Kidney (tissue), 22 donors: ENCODE measurements at places on chromosomes 3 and 15. TPM values are rescaled to one million over a fixed set of nuclear protein-coding genes. Genes with fewer than 3 reads are reported as not detected.
A peak's percentile ranks its signal among the peaks of the same experiment; 100 is the strongest.

GOLGA6L6 gene
- not detected for total RNA-seq

NT5DC2 gene
- 47.3 TPM for total RNA-seq

GABRR3 gene
- not detected for total RNA-seq

DNA sequence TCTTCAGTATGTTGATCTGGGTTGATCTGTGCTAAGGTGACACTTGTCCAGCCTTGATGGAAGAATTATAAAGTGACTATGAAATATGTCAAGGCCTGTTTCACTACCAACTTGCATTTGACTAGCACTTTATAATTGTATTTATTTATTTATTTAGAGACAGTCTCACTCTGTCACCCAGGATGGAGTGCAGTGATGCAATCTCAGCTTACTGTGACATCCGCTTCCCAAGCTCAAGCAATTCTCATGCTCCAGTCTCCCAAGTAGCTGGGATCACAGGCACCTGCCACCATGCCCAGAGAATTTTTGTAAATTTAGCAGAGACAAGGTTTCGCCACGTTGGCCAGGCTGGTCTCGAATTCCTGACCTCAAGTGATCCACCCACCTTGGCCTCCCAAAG lies 25.5 kb upstream of the LACTB start:
- no peaks in the 10 kb centered on the region for H3K36me3 ChIP-seq
- no peak overlapping the region for H3K4me3 ChIP-seq
- no peak overlapping the region for H3K27ac ChIP-seq

DNA sequence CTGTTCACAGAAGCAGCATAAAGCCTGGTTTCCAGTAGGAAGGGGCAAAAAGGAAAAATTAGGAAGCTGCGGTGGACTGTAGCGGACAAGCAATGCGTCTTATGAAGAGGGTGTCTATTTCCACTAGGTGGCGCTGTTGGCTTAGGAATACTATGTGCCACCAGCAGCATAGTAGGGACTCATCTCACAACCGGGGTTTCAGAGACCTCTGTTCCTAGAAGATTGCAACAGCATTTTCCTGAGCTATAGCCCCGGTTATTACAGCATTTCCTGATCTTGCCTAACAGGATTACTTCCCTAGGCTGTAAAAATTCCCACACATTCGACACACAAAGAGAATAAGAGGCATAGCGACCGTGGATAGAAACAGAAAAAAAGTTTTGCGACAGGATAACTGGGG lies 683.0 kb downstream of the TBL1XR1 start:
- DNase-seq: no peak
- H3K4me3 ChIP-seq: no peak overlapping the region

DNA sequence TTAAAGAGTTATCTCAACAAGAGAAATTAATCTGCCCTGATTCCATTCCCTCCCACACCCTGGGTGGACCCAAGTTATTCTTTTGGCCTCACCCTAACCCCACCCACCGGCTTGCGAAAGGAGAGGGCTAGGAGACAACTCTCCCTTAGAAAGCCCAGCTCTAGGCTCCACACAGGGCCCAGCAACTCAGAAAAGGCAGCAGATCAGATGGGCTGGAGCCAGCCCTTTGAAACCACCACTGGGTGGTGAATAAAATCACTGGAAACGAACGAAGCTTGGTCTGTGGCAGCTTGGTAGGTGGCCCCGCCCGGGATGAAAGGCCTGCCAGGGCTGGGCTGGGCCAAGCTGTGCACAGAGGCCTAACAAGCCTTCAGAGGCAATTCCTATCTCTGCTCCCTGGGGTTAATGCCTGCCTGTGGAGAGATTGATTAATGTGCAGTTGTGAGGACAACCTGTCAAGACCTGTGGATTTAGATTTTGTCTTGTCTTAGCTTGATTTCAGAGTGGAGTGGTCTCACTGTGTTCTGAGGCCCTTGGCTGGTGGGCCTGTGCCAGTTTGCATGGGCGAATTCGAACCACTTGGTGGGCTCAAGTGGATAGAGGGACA lies 38.8 kb downstream of the BHLHE40 start:
- no peaks in the 10 kb centered on the region for H3K27me3 ChIP-seq
- no peak overlapping the region for H3K27ac ChIP-seq
- H3K4me3 ChIP-seq: no peak overlapping the region
- H3K36me3 ChIP-seq: no peaks in the 10 kb centered on the region

DNA sequence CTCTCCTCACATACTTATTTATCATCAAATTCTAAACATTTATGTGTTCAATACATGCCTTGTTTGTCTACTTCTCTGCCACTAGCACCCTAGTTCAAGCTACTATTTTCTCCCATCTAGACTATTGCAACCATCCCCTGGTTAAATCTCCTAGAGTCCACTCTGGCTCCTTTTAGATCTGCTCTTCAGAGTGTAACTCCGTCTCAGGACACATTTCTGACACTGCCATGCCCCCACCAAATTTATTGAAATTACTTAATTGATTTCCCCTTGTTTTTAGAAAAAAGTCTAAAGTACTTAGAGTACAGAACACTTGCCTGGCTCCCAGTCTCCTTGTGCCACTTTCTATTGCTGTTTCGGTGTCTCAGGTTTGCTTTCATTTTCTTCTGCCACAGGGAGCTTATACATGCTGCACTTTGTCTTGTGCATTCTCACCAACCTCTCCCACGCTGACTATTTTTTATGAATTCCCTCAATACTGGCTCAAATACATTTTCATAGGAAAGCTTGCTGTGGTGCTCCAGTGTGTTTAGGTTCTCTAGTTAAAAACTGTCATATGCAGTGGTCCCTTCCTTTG lies 792.3 kb downstream of the DIPK2A start:
- H3K4me1 ChIP-seq: no peaks in the 10 kb centered on the region
- no peak overlapping the region for H3K27ac ChIP-seq
- no peak overlapping the region for H3K4me3 ChIP-seq

DNA sequence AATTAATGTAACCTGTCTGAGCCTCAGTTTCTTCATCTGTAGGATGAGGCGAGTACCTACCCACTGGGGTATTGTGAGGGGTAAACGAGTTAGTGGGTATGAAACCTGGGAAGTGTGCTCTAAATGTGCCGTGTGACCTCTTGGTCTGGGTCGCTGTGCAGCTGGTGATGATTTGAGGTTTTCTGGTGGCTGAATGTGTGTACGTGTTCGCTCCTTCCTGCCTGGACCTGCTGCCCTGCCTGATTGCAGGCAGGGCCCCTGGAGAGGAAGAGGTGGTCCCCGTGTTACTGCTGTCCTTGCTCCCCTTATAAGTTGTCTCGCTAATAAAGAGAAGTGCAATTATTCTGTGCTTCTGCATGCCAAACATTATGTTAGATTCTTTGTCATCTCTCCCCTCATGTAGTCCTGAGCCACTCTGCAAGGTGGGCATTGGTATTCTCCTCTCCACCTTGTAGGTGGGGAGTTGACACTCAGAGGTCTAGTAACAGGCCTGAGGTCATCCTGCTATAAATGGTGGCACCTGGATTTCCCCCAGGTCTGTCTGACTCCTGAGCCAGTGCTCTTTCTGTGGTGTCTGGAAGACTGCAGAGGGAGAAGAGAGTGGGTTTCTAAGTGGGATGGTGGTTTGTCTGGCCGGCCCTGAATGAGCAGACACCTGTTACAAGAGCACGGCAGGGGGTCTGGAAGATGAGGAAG lies 15.7 kb downstream of the PDIA5 start:
- DNase-seq: no peak
- peaks cover 3% of the 10 kb centered on the region for H3K4me1 ChIP-seq
- no peaks in the 10 kb centered on the region for H3K36me3 ChIP-seq
- H3K27ac ChIP-seq: no peak overlapping the region

DNA sequence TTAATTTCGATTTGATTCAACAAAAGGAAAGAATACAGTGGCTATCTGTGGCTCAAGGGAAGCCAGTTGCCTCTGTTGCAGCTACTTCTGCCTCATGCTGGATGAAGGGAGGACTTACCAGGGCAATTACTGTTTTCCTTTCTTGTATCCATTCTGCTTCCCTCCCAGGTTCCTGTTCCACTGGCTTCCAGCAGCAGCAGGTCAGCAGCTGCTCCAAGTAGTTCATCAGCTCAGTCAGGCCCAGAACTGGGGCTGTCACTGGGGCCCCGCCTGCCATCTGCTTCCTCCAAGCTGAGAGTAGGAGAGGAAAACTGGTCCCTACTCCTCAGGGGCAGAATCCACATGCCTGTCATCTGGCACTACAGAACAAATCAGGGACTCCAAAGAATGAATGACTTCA lies 48.6 kb upstream of the ULK4 start:
- no peak overlapping the region for H3K27ac ChIP-seq
- no peaks in the 10 kb centered on the region for H3K36me3 ChIP-seq
- peaks cover 2% of the 10 kb centered on the region for H3K4me1 ChIP-seq
- DNase-seq: no peak
- H3K27me3 ChIP-seq: no peaks in the 10 kb centered on the region

- H3K27ac ChIP-seq: no peak overlapping the region
- H3K4me1 ChIP-seq: no peaks in the 10 kb centered on the region
- no peak overlapping the region for H3K4me3 ChIP-seq
- no peak for DNase-seq
- H3K36me3 ChIP-seq: no peaks in the 10 kb centered on the region
- no peaks in the 10 kb centered on the region for H3K27me3 ChIP-seq
Measured at GRCh38 chr15:43953402-43953801, 126.6 kb downstream of the WDR76 start.

DNA sequence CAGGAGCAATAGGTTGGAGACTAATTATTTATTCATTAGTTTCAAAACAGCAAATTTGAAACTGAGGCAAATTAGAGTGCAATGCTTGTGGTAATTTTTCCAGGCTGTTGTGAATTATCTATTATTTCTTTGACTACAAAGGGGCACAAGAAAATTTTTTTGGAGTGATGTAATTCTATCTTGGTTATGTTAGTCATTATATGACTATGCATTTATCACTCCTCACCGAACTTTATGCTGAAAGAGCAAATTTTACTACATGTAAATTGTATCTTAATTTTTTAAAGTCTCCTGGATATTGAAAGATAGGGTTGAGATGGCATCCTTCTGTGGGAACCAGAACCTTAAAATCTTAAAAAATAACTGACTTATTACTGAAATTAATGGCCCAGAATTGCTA lies 320.0 kb upstream of the ROBO1 start:
- DNase-seq: no peak
- H3K27ac ChIP-seq: no peak overlapping the region
- H3K36me3 ChIP-seq: no peaks in the 10 kb centered on the region
- no peak overlapping the region for H3K4me3 ChIP-seq
- no peaks in the 10 kb centered on the region for H3K27me3 ChIP-seq

DNA sequence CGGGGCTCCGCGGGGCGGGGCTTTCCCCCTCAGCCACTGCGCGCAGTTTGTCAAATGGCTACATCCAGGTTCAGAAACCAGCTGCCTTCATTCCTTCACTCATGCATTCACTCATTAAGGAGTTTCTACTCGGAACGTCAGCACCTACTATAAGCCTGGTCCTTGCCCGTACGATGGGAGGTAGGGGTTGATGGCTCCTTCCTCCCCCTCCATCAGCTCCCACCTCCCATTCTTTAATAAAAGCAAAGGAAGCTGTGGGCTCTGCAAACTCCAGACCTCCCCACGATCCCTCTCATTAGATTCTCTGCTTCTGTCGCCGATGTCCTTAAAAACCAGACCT lies 267 bp upstream of the CFAP92 start:
- no peak overlapping the region for H3K27ac ChIP-seq
- H3K27me3 ChIP-seq: no peaks in the 10 kb centered on the region
- H3K4me3 ChIP-seq: peak overlapping the region; percentile 21
- peaks cover 9% of the 10 kb centered on the region for H3K4me1 ChIP-seq

DNA sequence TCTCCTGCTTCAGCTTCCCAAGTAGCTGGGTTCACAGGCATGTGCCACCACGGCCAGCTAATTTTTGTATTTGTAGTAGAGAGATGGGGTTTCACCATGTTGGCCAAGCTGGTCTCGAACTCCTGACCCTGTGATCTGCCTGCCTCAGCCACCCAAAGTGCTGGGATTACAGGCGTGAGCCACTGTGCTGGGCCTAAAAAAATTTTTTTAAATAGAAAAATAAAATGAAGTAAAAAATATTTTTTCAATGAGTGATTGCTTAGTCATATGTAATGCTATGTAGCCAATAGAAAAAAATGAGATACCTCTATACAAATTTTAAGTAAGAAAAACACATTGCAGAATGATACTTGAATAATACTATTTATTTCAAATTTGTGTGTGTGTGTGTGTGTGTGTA lies 27.9 kb upstream of the SLC30A4 start:
- no peaks in the 10 kb centered on the region for H3K4me1 ChIP-seq
- DNase-seq: no peak
- H3K4me3 ChIP-seq: no peak overlapping the region
- no peaks in the 10 kb centered on the region for H3K27me3 ChIP-seq
